ENCODE measurements at places on chromosomes 13 and 19.

- DNase-seq, result no peak
Observed at GRCh38 chr19:27906081-27906480, 1306.9 kb downstream of the UQCRFS1 start.

DNA sequence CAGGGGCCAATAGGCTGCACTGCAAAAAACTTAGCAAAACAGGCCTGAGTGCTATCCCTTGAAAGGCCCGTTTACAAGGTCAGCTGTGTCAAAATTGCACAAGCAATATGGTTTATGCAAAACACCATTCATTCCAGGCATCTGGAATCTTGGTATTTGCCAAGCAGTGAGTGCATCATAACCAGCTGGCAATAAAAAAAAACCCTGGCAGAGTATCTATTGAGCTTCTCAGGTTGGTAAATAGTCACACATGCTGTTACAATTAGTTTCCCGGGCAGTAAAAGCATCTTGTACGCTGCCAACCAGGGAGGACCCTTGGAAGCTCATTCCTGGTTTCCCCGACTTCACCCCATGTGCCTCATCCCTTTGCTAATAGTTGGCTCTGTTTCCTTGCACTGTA, 21.3 kb downstream of the ZNF77 start:
- peak; percentile 71 for DNase-seq

GRCh38 chr19:38190793-38191192, 33.2 kb downstream of the DPF1 start:
- DNase-seq, result no peak

DNA sequence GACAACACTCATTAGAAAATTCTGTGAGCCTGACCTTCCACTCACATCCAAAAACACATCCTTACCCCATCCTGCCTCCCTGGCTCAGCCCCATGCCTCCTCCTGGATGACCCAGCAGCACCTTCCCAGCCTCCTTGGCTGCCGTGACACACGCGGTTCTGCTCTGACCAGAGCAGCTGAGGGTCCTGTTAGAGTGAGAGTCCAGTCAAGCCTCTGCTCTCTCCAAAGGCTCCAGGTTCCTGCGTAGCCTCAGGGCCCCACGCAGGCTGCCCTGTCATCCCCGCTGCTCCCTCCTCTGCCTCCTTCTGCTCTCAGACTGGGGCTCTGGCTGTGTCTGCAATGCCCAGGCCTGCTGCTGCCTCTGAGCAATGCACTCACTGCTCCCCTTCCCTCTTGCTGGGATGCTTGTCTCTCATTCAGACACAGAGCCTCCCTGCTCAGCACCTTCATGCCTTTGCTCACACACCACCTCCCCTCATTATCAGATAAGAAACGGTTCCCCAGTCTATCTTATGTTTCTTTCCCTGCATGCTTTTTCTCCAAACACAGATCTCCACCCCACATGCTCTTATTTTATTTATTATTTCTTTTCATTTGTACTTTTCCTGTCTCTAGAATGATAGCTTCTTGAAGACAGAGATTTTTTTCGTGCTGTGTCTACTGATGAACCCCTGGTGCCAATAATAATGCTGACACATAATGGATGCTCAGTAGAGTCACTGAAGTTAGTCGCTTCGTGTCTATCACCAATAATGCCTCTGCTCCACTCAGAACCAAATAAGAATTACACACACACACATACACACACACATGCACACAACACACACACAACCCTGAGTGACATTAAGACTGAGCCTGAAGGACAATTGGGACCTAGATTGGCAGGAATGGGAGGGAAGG, 10.2 kb upstream of the SIGLEC6 start:
- no peak for DNase-seq

DNA sequence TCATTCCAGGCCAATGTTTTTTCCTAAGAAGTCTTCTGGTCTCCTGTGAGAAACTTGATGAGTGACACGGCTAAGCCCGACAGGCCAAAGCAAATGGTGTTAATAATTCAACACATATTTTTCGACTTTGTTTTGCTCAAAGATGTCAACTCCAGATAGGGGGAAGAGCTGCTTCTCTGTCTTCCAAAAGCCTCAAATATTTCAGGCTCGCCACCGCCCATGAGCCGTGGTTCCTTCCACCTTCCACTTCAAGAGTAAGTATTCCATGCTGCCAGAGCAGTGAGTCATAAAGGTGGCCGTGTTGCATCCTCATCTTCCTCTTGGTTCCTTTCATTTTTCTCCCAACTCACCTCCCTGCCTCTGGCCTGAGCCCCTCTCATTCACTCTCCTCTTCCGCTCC, 272.6 kb downstream of the EFNB2 start:
- no peak for DNase-seq

DNA sequence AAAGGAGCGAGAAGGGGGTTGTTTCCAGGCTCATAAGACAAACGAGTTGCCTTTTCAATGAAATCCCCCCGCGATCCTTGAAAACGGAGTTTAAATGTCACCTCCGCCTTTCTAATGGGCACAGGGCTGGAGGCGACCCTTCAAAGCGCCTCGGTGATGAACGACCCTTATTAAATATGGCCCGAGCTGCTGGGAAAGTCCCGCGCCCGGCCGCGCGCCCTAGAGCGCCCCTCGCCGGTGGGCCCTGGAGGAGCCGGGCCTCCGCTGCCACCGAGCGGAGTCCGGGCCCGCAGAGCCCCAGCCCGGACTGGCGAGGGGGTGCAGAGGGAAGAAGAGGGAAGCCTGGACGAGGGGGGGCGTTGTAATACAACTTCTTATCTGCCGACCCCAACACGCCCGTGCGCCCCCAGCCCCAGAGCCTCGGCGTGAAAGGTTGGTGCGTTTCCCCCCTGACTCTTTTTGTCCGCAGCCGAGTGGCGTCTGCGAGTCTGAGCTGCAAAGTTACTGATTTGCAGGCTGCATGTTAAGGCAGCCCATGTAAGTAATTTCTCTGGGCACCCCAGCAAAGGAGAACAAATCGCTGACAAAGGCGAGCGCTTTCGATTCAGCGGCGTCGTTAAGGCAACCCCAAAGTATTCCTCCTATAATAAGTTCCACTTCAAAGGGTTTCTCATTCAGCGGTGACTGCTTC, 11.9 kb downstream of the ZIC5 start:
- no peak for DNase-seq

- peak; percentile 57 for DNase-seq
Observed at GRCh38 chr13:111282425-111282824, 38.0 kb upstream of the TEX29 start.

- DNase-seq, result no peak
Observed at GRCh38 chr19:50741179-50741933, 18.2 kb downstream of the CLEC11A start.

GRCh38 chr19:55068950-55069864, 6.3 kb upstream of the RDH13 start:
- DNase-seq, result no peak

DNA sequence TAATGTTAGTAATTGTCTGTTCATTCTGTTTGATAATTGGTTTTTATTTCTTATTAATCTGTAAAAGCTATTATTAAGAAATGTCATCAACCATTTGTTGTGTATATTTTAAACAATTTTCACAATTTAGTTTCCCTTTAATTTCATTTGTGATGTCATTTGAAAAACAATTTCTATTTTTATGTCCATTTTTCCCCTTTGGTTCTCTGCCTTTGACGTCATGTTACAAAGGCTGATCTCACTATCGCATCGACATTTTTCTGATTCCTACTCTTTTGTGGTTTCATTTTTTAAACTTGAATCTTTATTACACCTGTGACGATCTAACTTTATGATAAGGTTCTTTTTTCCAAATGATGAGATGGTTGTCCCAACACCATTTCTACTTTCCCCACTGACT, 191.0 kb upstream of the ZNF507 start:
- no peak for DNase-seq

DNA sequence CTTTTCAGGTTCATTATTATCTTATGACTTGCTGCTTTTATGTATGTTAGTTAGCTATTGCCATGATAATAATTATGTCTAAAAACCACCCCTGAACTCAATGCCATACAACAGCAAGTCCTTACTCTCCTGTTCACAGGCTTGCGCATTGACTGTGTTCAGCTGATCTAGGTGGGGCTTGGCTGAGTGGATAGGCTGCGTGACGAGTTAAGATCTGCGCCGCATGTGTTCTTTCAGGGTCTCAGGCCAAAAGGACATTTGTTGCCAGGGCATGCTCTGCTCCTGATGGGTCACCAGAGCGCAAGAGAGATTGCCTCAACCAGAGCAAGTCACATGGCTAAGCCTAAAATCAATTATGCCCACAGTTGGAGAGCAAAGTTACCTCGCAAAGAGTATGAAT, 859 bp downstream of the ZNF568 start:
- DNase-seq, result no peak

DNA sequence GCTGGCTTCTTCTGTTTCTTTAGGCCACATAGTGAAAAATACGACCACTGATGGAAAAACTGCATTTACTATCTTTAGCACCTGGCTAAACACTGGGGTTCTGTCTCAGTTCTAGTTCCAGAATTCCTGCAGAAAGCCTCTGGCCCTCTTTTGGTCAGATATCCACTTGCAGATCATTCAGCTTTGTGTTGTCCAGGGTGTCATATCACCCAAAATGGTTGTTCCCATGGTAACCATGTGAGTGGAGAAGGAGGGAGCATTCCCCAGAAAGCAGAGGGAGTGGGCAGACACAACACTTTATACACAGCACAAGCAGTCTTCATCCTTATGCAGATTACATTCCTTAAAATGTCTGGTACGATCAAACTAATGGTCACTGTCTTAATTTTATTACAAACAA, 73.5 kb downstream of the CAB39L start:
- no peak for DNase-seq
